NCI-H82 (cell line): ENCODE measurements at places on chromosomes 7 and 10.

GRCh38 chr7:129176916-129177710 is 11.3 kb upstream of the SMO start:
- no peak for DNase-seq

DNA sequence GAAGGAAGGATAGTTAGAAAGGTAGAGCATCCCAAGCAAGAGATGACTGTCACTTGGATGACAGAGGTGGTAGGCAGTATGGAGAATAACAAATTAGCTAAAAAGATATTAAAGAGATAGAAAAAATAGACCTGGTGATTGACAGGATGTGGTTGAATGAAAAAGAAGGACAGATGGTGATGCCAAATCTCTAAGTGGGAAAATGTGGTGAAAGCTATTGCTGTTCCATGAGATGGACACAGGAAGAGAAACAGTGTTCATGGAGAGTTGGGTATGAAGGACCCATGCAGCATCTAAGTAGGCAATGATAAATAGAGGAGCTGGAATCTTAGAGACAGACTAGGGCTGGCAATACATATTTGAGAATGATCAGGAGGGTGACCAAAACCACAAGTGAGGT is 30.7 kb downstream of the FAM13C start:
- no peak for DNase-seq

DNA sequence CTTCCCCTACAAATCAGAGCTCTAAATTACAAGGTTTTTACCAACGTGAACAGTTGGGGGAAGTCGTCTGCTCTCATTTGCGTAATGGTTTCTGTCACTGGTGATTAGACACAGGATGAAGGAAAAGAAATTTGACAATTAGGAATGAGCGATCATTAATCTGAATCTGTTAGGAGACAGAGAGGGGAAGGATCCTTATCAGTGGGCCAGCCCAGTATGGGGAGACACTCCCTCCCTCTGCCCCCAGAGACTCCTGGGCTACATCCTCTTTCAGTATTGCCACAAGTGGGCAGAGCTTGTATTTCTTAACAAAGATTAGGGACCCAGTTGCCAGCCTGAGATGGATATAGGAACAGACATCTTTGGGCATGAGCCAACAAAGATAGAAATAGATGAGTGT is 15.5 kb downstream of the HIF1AN start:
- no peak for DNase-seq

- no peak for DNase-seq
Observed at GRCh38 chr7:99042957-99043356, 101.0 kb downstream of the SMURF1 start.

DNA sequence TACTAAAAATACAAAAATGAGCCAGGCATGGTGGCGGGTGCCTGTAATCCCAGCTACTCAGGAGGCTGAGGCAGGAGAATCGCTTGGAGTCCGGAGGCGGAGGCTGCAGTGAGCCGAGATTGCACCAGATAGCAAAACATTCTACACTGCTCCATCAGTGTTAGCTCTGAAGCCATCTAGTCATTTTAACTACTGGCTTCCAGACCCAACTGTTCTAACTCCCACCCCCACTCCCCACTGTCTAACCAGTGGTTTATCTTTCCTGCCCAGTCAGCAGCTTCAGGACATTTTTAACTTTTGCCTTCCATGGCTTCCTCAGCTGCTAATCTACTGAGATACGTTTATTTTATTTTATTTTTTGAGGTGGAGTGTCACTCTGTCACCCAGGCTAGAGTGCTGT is 6.2 kb upstream of the FRAT1 start:
- no peak for DNase-seq

DNA sequence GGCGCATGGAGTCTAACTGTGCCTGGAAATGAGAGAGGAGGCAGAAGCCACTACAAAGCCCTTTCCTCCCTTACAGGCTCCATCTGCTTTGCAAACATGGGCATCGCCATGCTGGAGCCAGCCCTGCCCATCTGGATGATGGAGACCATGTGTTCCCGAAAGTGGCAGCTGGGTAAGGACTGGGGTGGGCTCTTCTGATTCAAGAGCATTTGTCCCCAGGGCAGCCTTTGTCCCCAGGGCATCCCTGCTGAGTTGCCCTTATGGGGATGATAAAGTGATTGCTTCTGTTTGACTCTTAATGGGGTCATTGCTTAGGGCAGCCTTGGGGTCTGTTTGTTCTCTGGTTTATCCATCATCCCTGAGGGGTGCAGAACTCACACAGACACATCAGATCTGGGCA is 16.8 kb downstream of the SLC18A2 start:
- no peak for DNase-seq

DNA sequence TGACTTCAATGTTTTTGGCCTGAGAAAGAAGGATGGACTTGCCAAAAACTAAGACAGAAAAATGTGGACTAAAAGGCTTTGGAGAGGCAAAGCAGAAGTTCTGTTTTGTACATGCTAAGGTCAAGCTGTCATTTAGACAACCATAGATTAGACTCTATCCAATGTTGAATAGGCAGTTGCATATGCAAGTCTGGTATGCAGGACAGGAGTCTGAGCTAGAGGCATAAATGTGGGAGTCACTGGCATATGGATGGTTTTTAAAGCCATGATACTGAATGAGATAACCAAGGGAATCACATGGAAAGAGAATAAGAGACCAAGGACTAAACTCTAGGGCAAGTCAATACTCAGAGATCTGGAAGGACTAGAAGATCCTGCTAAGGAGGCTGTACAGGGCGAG is 164.1 kb downstream of the LSM5 start:
- no peak for DNase-seq

DNA sequence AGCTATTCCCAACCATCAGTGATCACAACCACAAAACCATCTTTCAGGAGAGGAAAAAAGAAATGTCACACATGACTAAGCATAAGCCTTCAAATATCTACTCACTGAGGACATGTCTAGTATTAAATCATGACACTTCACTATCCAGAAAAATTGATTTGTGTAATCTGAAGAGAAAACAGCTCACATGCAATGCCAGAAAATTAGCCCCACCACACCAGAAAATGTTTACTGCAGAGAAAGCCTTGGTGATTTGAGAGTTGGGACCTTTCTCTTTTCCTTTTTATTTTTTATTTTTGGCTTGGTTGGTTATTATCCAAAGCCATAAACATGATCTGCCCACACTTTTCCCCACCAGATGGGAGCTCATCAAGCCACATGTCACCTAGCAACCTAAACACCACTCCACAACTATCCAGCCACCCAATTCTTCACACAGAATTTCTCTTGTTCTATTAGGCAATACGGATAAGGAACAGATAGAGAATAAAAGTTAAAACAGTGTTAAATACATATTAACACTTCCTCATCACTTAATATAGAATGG is 3.1 kb downstream of the PARD3 start:
- no peak for DNase-seq

DNA sequence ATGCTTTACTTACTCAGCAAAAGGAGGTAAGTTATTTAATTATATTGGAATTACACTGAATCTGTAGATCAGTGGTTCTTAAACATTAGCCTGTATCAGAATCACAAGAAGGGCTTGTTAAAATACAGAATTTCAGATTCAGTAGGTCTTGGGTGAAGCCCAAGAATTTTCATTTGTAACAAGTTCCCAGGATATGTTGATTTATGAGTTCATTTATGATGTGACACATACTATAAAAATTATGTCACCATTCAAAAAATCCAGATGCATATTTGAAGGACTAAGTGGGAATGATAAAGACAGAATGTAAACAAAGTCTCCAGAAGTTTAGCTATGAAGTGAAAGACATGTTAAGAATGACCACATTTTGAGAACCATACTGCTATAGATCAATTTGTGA is 52.3 kb downstream of the HECTD2 start:
- no peak for DNase-seq

- no peak for DNase-seq
Observed at GRCh38 chr7:1889556-1890181, 219.6 kb downstream of the ELFN1 start.
